Calu3 (cell line): ENCODE measurements at places on chromosomes 2 and 18. TPM values are rescaled to one million over a fixed set of nuclear protein-coding genes. Genes with fewer than 3 reads are reported as not detected.

DNA sequence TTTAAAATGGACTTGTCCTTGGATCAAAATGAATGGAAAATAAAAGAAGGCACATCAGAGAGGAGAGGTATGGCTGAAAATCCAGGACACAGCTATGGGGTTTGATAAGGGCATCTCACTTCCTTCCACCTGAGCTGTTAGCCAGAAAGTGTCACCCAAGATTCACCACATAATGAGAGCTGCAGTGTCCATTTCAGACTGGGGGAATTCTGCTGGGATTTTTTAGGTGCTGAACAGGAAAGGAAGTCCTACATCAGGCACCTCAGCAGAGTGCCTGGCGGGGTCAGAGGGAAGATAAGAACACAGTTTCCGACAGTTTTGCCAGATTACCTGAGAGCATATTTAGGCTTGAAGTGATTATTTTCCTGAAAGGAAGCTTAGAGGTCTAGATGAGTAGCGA lies 187.6 kb upstream of the HNMT start:
- DNase-seq = no peak

GRCh38 chr18:76323891-76324290 lies 171.2 kb downstream of the ZNF516 start:
- DNase-seq = peak; percentile 23

DNA sequence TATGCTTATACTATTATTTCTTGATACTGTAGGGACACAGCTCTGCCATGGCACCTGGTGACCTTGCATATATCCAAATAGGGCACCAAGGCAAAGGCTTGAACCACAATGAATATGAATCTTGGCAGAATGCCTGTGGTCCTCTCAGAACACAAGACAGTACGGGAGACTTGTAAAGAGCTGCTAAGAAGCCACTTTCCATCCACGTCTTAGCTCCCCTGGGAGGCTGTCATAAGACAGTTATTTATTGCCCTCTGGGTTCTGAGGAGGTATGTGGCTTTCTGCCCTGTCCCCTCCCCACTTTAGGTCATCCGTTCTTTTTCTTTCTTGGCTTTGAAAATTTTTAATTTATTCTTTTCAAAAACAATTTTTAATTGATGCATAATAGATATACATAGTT lies 29.8 kb upstream of the MRPL33 start:
- no peak for DNase-seq

GRCh38 chr18:52409727-52410126 lies 69.7 kb downstream of the DCC start:
- DNase-seq = peak; percentile 20

- peak; percentile 27 for DNase-seq
Measured at GRCh38 chr2:41847744-41848441, 199.9 kb upstream of the PKDCC start.

GRCh38 chr2:164871404-164871803 lies 29.8 kb upstream of the COBLL1 start:
- DNase-seq = no peak

- DNase-seq = no peak
Measured at GRCh38 chr2:235141411-235142128, 189.8 kb downstream of the SH3BP4 start.

The IMPA2 gene
- 30.9 and 34.8 TPM in 2 replicates for total RNA-seq
